ENCODE measurements at places on chromosomes 1 and 21. TPM values are rescaled to one million over a fixed set of nuclear protein-coding genes. Genes with fewer than 3 reads are reported as not detected.

Gene MCOLN2
- 0.37 TPM for total RNA-seq

Gene PCBP3
- 15.1 TPM for total RNA-seq

Gene TNNI3K
- 0.39 TPM for total RNA-seq

Gene ACTN2
- 0.39 TPM for total RNA-seq

Gene OR2L13
- total RNA-seq = not detected

Gene PRAMEF18
- not detected for total RNA-seq

Gene KRTAP10-1
- not detected for total RNA-seq

Gene RGS16
- 0.20 TPM for total RNA-seq

Gene RGS7
- total RNA-seq = 2.0 TPM

Gene MATN1
- not detected for total RNA-seq

Gene VSIG8
- not detected for total RNA-seq

Gene KANK4
- not detected for total RNA-seq

Gene BMP8A
- total RNA-seq = not detected
